ENCODE measurements at places on chromosomes 3 and 15.
A peak's percentile ranks its signal among the peaks of the same experiment; 100 is the strongest.

DNA sequence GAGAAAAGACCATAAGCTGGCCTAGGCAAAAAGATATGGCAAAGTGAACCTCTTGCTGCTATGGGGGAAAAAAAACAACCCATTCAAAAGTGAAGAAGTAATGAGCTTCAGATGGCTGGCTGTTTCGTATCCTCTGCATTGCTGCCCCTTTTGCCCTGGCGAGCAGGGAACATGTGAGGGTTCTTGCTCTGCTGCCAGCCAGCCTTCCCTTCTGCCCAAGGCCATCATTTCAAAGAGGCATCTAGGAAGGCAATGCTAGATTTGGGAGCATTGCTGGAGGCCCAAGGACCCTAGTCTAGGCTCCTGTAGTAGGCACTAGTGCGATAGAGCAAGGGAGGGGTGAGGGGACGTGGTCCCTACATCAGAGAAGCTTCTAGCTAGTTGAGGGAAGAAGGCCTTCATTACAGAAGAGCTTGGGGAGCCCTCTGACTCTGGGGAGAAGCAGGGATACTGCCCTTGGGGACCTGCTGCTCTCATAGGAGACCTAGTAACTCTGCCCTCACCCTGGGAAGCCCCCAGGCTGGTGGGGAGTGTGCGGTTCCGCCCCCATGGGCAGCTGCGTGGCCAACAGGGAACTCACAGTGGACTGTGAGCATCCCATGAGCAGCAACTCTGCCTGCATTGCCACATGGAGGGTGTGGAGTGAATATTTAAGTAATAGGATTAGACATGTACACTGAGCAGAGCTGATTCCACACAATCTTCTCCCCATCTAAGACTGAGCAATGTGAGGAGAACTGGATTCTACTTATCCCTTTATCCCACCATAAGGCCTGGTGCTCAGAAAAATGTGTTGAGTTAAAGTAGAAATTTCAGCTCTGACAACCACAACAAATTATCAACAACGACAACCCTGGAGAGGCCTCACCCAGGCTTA, 21.3 kb downstream of the ITGA11 start:
- no peak for DNase-seq

- DNase-seq, result peak; percentile 55
These were observed 97.7 kb upstream of the ATP2B2 start for GRCh38 chr3:10602769-10603768.

DNA sequence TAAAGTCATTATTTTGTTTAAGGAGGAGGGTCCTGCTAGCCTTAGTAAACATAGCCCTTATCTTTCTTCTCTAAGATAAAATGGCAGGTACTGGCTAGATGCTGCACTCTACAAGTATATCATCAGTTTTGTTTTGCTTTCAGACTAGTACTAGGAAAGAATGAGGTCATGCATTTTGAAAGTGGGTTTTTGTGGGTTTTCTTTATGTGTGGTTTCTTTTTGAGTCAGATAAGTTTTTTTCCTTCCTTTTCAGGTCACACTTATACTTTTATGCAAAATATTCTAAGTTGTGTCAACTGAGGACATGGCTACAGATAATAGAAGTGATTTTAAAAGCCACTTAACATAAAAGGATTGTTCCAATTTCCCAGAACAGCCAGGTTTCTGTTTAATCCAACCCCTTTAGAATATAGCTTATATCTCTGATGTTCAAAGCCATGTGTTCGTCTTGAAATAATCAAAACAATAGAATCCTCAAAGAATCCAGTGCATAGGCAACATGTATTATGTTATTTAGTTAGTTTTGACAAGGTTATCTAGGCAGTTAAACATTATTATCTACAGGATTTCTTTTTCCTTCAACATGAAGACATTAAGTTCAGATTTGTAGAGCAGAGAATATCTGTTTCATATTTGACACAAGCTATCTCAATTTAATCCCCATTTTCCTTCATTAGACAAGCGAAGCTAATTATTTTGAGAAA, 406.2 kb downstream of the RBMS3 start:
- DNase-seq, result no peak

DNA sequence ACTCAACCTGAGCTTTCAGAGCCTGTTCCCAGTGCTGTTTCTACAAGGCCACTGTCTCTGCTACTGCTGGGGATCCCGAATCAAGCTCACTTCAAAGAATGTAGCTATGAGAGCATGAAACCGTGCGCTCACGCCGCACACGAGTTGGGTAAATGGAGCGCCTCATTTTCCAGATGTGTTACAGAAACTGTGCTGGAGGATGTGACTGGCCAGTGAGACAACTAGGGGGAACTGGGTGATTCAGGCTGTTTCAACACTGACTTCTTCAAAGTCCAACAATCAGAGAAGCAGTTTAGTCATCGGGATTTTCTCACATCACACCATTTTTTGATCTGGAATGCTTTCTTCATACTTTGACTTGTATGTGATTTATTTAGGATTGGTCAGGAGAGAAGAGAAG, 3.5 kb downstream of the ZNF710 start:
- DNase-seq, result no peak

DNA sequence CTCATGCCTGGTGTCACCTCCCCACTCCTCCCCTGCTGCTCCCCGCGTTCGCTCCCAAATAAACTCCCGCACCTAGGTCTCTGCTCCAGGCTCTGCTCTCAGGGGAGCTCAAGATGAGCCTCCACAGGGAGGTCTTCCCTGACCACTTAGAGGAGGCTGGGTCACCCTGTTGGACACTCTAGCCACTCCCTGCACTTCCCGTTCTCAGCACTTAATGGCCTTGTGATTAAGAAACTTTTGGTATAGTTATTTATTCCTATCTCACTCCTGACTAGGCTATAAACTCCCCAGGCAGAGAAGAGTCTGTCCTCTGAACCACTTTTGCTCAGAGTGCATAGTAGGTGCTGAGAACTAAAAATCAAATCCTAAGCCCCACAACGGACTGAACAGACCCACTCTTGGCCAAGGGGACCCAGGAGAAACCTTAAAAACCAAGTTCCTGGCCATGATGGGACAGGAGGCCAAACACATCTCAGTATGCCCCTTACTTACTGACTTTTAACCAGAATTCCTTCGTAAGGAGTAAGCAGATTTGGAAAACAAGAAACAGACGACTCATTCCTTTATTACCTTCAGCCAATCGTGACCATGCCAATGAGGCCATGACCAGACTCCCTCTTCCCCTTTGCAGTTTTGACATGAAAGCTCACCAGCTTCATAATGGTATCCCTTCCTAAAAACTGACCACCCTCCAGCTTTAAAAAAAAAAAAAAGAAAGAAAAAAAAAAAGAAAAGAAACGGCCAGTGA, 69.0 kb upstream of the HRH1 start:
- no peak for DNase-seq

DNA sequence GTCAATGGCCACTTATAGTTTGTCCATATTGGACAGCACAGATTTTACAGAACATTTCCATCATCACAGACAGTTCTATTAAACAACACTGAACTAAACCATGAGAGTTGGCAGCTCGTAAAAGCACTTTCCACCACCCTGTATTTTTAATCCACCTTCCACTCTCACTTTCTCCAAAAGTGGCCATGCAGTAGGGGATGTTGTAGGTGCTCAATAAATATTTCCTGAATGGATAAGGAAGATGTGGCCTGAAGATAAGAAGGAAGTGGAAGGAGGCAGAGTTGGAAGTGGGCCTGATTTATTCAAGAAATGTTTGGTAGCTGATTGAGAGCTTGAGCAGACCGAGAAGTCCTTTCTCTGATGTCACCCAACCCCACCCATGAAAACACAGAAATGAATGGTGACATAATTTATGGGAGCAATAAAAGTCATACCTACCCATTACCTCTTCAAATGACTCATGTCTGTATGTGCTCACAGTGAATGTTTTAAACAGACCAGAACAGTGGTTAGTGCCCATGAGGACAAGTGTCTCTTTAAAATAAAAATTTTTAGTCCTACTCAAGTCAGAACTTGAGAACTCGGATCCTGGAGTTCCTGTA, 39.6 kb upstream of the CTNNB1 start:
- DNase-seq, result no peak

- no peak for DNase-seq
These were observed 50.4 kb downstream of the ATP2B2 start for GRCh38 chr3:10454907-10455544.

GRCh38 chr15:64623347-64623996, 151.9 kb downstream of the RBPMS2 start:
- DNase-seq, result peak; percentile 32

DNA sequence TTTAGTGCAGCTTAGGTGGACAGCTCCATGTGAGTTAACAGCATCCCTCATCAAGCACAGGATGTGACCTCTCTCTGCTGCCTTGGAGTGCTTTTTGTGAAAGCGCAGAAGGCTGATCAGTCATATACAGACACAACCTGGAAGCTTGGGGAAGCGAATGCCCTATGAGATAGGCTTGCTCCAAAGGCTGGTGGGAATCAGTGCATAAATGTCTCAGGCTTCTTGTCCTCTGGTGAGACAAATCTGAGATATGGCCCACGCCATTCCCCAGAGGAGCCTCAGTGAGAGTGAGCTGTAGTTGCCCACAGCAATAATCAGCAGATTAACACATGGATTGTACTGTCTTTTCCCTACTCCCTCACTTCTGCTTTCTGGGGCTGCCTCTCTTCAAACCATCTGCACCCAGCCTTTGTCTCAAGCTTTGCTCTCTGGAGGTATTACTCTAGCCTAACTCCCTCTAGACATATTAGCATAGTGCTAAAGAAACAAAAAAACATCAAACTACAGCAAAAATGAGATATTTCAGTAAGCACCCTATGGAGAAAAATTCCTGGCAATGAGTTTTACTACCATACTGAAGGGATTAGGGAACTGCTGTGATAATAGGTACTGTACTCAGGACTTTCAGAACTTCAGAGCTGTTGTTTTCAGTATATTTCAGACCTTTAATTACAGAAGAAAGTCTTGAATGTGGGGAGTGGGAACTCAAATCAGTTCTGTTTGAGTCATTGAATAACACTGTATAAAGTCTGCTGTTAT, 113.7 kb downstream of the OXSM start:
- DNase-seq, result no peak

GRCh38 chr3:184354121-184354728, 7.2 kb downstream of the CLCN2 start:
- DNase-seq, result peak; percentile 62

DNA sequence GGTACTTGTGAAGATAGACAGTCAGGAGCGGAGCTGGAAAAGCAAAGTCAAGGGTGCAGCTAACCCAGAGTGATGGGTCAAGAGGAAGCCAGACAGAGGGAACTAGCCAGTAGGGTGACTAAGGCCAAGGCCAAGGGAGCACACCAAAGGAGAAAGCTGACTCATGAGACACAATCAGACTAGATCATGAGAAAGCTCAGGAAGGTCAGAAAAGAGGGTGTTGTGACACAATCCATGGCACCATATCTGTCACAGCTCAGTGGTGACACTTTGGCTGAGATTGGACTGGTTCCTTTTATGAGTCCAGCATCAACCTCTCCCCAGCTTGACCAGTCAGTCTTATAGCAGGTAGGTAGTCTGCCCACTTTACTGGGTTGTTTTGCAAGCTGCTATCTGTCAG, 22.2 kb downstream of the P2RY1 start:
- no peak for DNase-seq

GRCh38 chr3:138359919-138360868, 11.8 kb downstream of the MRAS start:
- DNase-seq, result no peak

- no peak for DNase-seq
These were observed 27.2 kb upstream of the TNIK start for GRCh38 chr3:171487382-171487781.

- no peak for DNase-seq
These were observed 347.2 kb upstream of the TPRG1 start for GRCh38 chr3:188824566-188824965.

DNA sequence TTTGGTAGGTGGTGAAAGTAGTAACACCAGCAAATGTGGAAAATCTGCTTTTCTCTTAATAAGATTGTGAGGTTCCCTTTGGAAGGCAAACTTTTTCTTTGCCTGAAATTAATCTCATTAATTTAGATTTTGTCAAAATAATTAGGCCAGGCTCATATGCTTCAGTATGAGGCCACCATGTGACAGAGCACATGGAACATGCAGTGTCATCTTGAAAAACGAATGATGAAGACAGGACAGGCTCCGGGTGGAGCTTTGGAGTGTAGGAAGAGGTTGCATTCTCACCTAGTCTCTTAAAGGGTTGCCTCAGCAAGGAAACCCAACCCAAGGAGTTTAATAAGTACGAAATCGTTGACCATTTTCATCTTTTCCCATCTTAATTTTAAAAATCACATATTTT, 18.6 kb upstream of the LZTFL1 start:
- DNase-seq, result no peak

- DNase-seq, result no peak
These were observed 398.6 kb upstream of the WNT5A start for GRCh38 chr3:55885721-55886120.

DNA sequence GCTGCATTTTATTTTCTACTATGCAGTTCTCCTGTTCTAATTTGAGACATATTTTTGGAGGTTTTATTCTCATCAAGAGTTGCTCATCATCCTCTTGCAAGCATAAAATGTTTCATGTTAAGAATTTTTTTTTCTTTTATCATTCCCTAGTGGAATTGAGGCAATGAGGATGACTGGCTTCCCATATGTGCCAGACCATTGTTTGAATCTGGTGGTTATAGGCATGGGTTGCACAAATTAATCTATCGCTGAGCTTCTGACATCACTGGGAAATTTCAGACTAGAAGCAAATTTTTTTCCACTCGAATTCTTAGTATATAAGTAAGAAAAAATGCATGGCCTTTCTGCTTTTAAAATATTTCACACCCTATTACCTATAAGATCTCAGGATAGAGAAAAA, 279.1 kb upstream of the PLSCR5 start:
- no peak for DNase-seq

- DNase-seq, result no peak
These were observed 1026.6 kb downstream of the ROBO1 start for GRCh38 chr3:78741066-78741645.

- no peak for DNase-seq
These were observed 327.9 kb downstream of the PTPRG start for GRCh38 chr3:61889259-61889658.

GRCh38 chr3:165502707-165503106, 306.5 kb upstream of the SLITRK3 start:
- no peak for DNase-seq

- DNase-seq, result no peak
These were observed 211.7 kb downstream of the CLSTN2 start for GRCh38 chr3:140146668-140147067.

DNA sequence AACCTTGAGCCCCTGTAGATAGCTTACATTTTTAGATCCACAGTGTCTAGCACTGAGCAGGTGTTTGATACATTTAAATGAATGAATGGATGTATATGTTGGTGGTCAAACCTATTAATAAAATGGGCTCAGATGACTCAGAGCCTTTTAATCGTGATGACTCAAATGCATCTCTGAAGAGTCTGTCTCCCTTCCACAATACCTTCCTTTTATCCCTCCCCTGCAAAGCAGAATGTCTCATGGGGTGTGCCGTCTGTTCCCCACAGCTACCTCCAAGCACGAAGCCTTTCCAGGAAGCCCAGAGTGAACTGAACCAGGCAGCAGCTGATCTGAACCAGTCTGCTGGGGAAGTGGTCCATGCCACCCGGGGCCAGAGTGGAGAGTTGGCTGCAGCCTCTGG, 303.5 kb upstream of the TPM1 start:
- DNase-seq, result no peak

All from stimulated activated naive CD4-positive, alpha-beta T cell treated with Interleukin-2 at 50 U/mL for 16 hours (primary cell).